Activated CD8-positive, alpha-beta memory T cell treated with anti-CD3 and anti-CD28 coated beads for 1 hour (primary cell): ENCODE measurements at places on chromosomes 5 and 9.
A peak's percentile ranks its signal among the peaks of the same experiment; 100 is the strongest.

- no peak for DNase-seq
Measured at GRCh38 chr5:95760273-95761191, 29.4 kb downstream of the RHOBTB3 start.

DNA sequence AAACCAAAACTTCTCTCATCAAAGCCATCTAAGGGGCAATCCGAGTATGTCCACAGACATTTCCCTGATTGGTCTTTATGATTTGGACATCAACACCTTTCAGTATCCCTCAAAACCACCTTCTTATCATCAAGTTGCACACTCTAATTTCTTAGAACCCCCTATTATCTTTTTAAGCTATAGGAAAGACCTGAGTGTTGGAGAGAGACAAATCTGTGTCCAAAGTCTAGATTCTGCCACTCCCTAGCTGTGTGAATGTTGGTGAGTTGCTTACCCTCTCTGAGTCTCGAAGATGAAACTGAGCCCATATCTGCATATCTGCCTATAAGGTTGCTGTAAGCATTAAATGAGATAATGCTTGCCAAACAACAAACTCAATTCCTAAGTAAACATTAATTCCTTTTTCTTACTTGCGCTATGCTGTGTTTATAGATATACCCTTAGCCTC, 159.1 kb downstream of the DOCK8 start:
- no peak for DNase-seq

DNA sequence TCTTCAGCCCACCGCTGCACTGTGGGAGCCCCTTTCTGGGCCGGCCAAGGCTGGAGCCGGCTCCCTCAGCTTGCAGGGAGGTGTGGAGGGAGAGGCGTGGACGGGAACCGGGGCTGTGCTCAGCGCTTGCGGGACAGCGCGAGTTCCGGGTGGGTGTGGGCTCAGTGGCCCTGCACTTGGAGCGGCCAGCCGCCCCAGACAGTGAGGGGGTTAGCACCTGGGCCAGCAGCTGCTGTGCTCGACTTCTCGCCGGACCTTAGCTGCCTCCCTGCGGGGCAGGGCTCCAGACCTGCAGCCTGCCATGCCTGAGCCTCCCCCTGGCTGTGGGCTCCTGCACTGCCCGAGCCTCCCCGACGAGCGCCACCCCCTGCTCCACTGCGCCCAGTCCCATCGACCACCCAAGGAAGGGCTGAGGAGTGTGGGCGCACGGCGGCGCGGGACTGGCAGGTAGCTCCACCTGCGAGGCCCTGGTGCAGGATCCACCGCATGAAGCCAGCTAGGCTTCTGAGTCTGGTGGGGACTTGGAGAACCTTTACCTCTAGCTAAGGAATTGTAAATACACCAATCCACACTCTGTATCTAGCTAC, 92.9 kb upstream of the MAST4 start:
- no peak for DNase-seq

DNA sequence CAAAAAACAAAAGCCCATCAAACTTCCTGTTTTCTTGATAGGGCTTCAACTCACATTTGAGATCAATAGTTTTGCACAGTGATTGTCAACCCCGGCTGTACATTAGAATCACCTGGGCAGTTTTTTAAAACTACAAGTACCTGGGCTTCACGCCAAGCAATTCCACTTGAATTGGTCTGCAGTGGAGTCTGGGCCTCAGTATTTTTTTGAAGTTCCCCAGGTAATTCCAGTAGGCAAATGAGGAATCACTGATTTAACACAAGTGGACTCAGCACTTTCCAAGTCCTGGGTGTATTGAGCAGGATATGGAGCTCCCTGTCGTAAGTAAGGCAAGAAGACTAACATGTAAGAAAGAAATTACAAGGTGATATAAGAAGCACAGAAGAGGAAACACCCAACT, 14.8 kb upstream of the SMIM15 start:
- DNase-seq: no peak

DNA sequence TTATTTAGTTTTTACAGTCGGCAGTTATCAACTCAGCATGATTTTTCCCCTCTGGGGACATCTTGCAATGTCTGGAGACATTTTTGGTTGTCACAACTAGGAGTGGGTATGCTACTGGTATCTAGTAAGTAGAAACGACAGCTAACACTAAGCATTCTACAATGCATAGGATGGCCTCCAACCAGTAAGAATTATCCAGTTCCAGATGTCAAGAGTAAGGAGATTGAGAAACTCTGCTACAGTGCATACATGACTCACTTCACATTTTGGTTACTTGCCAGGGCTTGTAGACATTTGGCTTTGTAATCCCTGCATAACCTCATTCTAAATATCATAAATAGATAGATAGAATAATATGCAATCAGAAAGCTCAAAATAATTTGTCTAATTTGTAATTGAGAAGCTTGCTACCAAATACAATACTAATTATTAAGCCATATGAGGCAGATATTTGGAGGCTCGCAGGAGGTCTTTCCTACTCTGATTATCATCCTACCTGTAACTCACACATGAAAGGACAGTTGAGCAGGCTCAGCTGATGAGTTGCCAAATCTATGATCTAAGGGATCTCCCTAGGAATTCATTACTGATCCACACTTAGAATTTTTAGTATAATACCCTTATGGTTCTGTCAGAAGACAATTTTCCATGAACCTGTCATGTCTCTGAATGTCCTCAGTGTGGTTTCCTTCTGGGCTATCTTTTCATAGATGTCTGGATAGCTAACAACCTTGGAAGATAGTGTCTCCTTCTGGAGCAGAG, 346.9 kb upstream of the TLE4 start:
- no peak for DNase-seq

- no peak for DNase-seq
Measured at GRCh38 chr5:176410486-176411180, 5.7 kb downstream of the CLTB start.

GRCh38 chr5:139458580-139459407, 3.7 kb downstream of the ECSCR start:
- peak; percentile 46 for DNase-seq

GRCh38 chr5:61053937-61054336, 108.3 kb downstream of the SMIM15 start:
- no peak for DNase-seq

- DNase-seq: no peak
Measured at GRCh38 chr9:13552606-13553215, 273.2 kb upstream of the MPDZ start.
